NCI-H187 (cell line): ENCODE measurements at places on chromosomes 16 and 17.

- DNase-seq, result no peak
Observed at GRCh38 chr16:58022601-58023371, 2.8 kb upstream of the MMP15 start.

GRCh38 chr17:78601577-78602190, 24.5 kb upstream of the DNAH17 start:
- no peak for DNase-seq

DNA sequence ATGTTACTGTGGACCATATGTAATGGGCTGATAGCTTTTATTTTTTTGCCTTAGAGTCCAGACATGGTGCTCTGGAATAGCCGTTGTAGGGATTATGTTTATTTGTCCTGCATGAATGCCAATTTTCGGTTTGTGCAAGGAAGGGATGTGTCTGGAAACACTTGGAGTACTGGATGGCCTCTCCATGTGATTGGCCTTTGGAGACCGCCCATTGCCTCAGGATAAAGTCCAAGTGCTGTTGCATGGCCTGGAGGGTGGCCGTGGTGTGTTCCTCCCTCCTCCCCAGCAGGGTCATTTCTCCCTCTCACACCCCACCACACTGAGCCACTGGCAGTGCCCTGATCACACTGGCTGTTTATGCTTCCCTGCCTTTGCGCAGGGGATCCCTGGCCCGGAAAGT, 93.9 kb downstream of the MSI2 start:
- no peak for DNase-seq

DNA sequence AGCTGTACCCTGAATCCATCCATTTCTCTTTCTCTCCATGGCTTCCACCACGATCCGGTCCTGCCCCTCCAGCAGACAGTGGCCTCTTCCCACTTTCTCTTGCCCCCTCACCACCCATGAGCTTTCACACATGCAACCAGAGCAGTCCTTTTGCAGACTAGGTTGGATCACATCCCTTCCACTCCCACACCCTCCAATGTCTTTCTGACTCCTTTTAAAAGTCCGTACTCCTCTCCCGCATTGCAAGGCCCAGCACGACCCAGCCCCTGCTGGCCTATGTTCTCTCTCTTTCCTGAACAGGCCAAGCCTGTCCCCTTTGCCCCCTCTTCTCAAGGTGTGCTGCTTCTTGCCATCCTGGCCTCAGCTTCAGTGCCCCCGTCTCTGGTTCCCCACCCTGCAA, 22.5 kb upstream of the DNAI2 start:
- DNase-seq, result no peak
